Activated CD4-positive, alpha-beta memory T cell treated with anti-CD3 and anti-CD28 coated beads, Interleukin-2, amount 10 ng/mL, durations not matched to agents 7 days and 5 days (primary cell): ENCODE measurements at places on chromosomes 5 and 9. TPM values are rescaled to one million over a fixed set of nuclear protein-coding genes. Genes with fewer than 3 reads are reported as not detected.

Gene GDF9
- 1.2 TPM for total RNA-seq

Gene FOXD4
- 0.20 TPM for total RNA-seq

Gene LCNL1
- 0.98 TPM for total RNA-seq

Gene SPINK6
- not detected for total RNA-seq

Gene LIX1
- not detected for total RNA-seq

Gene CYLC2
- not detected for total RNA-seq

Gene JAKMIP2
- 1.3 TPM for total RNA-seq

Gene IFNA21
- not detected for total RNA-seq

Gene AMACR
- total RNA-seq, result 7.8 TPM

Gene QRFP
- not detected for total RNA-seq

Gene SH3TC2
- total RNA-seq, result not detected

Gene PPP2R2B
- 3.1 TPM for total RNA-seq

Gene PCDHGA7
- 0.08 TPM for total RNA-seq

Gene NSA2
- 80.2 TPM for total RNA-seq

Gene TMEFF1
- not detected for total RNA-seq

Gene HEXB
- total RNA-seq, result 86.7 TPM

Gene BHMT2
- total RNA-seq, result not detected
